ENCODE measurements at places on chromosomes 7 and 10.

- DNase-seq = no peak
These were observed 46.0 kb upstream of the TCF7L2 start for GRCh38 chr10:112904000-112904399.

DNA sequence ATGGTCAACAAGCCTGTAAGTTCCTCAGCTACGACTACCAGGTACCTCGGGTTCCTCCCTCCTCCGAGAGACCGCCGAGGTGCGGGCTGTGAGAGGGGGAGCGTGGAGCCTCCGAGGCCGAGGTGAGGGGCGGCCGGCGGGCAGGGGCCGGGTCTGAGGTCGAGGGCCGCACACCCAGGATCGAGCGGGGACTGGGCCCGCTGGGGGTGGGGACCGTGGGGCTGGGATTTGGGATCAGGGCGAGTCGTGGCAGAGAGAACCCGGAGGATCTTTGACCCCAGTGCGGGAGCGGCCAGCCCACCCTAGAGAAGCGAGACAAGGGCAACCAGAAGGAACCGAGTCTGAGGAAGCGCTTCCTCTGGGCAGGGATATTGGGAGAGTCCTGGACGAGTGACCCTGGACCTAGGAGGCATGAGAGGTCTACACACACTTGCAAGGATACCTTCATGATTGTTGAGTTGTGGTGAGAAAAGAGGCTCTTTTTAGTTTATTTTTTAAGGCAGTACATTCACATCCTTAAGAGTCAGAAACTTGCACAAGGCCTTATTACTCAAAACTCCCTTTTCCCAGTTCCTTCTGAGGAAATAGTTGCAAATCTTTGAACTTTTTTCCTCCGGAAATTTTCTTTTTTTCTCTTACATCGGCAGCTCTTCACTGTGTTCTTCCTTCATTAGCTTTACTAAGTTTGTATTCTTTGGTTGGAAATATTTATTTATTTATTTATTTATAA is 395 bp downstream of the ZNF487 start:
- DNase-seq = no peak

DNA sequence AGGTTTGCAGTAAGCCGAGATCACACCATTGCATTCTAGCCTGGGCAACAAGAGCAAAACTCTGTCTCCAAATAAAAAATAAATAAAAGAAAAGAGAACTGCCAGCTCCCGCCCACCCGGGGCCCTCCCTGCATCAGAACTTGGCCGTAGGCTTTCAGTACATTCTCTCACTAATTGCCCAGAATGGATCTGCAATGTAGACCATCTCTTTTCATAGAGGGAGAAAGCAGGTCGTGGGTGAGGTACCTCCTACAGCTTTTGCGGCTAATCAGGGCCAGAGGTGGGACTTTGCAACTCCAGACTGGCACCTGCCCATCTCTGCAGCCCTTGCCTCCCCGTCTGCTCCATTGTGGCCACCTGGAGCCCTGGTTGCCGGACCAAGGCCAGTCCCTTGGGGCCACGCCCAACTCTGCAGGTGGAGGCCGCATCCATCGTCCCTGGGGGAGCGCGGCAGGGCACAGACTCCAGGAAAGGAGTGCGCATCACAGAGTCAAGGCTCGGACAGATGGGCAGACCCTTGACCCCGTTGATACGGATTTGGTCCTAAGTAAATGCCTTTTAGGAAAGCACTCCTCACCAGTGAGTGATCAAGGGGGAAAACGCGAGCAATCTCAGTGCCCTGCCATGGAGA is 179.1 kb upstream of the SH2B2 start:
- DNase-seq = no peak

DNA sequence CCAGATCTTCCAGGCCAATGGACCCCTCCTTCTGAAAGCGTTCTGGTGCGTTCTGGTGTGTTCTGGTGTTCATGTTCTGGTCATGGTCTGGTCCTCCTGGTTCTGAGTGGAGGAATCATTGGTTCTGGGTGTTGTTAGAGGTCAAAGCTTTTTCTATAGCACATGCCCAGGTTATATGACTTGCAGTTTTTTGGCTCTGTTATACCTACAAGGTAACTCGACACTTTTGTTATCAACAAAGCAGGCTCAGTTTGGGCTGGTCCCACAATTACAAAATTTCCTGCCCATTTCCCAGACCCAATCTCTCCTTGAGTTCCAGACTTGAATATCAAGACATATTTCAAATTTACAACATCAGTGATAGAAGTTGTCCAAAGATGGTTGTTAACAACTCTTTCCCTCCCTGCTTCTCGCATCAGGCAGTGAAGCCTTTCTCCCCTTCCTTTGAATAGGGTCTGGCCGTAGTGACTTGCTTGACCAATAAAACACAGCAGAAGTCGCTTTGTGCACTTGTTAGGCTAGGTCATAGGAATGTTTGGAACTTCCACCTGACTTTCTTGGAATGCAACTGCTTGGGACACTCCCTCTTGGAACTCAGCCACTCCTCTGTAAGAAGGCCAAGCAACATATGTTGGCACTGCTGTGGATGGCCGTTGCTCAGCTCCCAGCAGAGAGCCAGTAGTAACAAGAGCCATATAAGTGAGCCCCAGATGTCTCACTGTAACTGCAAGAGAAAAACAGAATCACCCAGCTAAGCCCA is 83.1 kb upstream of the STEAP1B start:
- no peak for DNase-seq

DNA sequence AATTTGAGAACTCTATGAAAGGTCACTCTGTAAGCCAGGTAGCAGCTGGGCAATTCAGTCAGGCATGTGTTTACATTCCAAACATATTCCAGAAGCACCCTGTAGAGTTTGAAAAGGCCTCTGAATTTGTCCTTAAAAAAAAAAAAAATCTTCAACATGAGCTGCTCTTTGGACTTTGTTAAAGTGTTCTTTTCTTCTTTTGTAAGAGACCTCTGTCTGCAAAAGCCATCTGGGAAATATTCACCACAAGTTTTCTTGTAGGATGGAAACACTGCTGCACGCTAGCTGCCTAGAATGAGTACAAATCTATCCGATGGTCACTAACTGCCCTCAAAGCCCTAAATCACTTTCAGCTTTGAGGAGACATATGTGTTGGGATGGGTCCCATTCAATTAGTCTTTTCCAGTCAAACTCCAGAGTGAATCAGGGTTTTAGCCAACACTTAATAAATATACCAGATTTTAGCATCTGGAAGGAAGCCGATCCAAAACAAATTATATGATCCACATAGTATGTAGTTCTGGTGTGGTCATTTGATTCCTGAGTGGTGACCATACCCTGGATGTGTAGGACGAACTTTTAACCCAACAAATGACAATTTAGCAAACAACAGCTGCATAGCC is 85.9 kb downstream of the CD36 start:
- DNase-seq = no peak

DNA sequence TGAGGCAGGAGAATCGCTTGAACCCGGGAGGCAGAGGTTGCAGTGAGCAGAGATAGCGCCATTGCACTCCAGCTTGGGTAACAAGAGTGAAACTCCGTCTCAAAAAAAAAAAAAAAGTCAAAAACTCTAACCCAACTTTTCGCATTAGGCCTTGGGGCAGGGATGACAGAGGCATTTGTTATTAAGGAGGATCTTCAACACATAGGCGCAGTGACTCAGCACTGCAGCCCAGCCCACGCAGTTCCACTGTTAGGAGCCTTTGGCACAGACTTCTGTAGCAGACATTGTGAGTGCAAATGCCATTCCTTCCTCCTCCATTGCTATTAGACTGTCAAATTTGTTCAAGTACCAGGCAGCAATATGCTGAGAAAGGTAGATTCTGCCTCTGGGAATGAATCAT is 43.1 kb upstream of the KLHL7 start:
- no peak for DNase-seq

DNA sequence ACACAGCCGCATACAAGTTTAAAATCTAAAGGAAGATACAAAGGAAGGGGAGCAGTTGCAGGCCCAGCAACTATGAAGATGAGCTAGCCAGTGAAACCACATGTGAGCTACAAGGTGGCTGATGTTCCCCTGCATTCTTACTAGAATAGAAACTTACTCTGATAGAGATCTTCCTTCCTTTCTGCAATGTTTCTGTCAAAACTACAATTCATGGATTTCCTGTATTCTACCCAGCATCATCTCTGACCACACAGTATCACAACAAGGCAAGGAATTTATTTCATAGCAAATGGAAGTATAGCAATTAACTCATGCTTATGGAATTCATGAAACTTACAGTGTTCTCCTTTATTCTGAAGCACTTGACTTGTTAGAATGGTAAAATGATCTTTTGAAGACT is 68.7 kb upstream of the AASS start:
- DNase-seq = no peak
